ENCODE measurements at places on chromosomes 16 and 17.

GRCh38 chr17:7019367-7019766 is 3.5 kb upstream of the BCL6B start:
- no peak for DNase-seq

DNA sequence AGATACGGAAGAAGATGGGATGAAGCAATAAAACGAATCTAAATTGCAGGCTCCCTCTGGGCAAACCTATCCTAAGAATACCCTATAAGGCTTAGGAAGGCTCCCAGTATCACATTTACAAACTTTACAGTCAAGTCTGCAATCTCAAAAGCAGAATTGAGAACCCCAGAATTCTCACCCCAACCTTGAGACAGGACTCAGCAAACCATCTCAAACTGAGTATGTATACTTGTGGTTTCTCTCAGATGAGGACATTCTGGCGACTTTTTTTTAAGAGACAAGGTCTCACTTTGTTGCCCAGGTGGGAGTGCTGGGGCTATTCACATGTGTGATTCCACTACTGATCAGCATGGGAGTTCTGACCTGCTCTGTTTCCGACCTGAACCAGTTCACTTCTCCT is 19.3 kb upstream of the ITGA2B start:
- no peak for DNase-seq

- DNase-seq: no peak
Measured at GRCh38 chr17:50349243-50349600, 3.3 kb downstream of the XYLT2 start.

- DNase-seq: no peak
Measured at GRCh38 chr16:88286301-88286923, 96.3 kb upstream of the ZNF469 start.

Measured in activated naive CD8-positive, alpha-beta T cell treated with anti-CD3 and anti-CD28 coated beads for 36 hours (primary cell).